Posterior vena cava (tissue), 2 donors: ENCODE measurements at places on chromosomes 12 and 14.

- DNase-seq, result peak; percentile 93
These were observed 25.6 kb upstream of the MAP1LC3B2 start for GRCh38 chr12:116533343-116534251.

GRCh38 chr14:74401504-74402241 lies 24.3 kb downstream of the SYNDIG1L start:
- DNase-seq, result peak; percentile 63

DNA sequence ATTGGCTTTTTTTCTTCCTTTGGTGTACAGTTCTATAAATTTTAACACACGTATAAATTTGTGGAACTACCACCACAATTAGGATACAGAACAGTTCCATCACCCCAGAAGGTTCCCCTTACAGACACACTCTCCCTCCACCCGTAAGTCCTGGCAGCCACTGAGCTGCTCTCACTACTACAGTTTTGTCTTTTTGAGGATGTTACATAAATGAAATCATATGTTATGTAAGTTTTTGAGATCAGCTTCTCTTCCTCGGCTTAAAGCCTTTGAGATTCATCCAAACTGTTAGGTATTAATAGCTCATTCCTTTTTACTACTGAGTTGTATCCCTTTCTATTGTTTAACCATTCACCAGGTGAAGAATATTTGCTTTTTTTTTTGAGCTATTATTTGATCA lies 74.3 kb upstream of the SLC24A4 start:
- no peak for DNase-seq

DNA sequence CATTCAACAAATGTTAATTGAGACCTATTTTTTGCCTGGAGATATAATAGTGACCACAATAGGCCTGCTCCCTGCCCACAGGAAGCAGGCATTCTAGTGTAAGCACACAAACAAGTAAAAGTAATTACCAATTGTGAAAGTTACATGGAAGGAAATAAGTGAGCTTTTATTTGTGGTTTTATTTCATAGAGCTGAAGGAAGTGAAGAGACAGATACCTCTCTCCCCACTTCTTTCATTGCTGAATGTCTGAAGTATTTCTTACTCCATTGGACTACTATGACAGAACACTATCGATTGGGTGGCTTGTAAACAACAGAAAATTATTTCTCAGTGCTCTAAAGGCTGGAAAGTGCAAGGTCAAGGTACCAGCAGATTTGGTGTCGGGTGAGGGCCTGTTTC lies 183.5 kb downstream of the PRKCH start:
- no peak for DNase-seq

- no peak for DNase-seq
These were observed 65.1 kb downstream of the SIX6 start for GRCh38 chr14:60573943-60574495.

DNA sequence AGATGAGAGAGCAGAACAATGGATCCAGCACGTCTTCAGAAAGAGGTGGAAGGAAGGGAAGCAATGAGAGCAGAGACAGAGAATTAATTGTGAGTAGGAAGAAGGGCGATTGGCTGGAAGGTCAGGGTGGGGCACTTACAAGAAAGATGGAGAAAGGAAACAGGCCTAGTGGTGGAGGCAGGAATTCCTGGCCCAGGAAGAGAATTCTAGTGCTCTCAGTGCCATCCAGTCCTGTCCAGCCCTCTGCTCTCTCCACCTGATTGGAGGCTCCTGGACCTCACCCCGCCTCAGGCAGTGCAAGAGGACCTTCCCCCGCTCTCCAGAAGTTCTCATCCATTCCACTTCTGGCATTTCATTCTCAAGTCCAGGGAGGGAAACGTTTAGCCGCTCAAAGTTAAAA lies 43.0 kb downstream of the NGB start:
- no peak for DNase-seq

GRCh38 chr12:10283027-10283426 lies 24.6 kb upstream of the KLRD1 start:
- no peak for DNase-seq

- no peak for DNase-seq
These were observed 687 bp downstream of the IFFO1 start for GRCh38 chr12:6555018-6555691.

DNA sequence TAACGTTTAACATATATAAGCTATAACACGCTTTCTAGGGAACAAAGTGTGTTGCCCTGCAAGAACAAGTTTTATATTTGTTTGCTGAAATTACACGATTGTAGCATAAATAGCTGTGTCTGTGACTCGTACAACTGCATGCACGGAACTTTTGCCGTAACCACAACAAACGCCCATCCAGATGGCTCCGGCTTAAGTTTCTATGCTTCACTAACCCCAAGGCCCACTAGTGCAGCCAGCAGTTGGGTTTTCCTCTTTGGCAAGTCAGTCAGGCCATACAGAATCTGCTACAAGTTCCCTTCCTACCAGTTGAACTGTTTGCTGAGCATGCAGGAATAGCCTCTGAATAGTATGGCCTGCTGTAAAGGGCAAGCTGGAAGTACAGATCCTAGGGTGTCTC lies 12.1 kb downstream of the CSRP2 start:
- no peak for DNase-seq

- DNase-seq, result no peak
These were observed 3.6 kb upstream of the WSB2 start for GRCh38 chr12:118064608-118065007.

GRCh38 chr14:51869411-51870100 lies 9.1 kb downstream of the GNG2 start:
- DNase-seq, result no peak

DNA sequence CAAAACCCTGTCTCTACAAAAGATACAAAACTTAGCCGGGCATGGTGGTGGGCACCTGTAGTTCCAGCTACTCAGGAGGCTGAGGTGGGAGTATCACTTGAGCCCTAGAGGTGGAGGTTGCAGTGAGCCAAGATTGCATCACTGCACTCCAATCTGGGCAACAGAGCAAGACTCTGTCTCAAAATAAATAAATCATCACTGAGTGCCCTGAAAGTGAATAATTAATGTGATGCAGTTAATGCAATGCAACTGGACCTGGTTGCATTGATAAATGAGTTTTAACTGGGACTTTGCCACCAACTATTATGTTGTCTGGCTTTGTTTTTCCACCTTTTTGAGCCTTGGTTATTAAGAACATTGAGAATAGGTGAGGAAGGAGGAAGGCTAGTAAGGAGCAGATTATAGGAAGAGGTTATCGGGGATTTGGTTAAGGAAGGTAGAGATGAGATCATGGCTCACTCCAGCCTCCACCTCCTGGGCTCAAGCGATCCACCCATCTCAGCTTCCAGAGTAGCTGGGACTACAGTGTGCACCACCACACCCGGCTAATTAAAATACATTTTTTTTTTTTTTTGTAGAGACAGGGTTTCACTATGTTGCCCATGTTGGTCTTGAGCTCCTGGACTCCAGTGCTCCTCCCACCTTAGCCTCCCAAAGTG lies 8.0 kb downstream of the BORCS5 start:
- no peak for DNase-seq

GRCh38 chr12:9051158-9051550 lies 61.8 kb downstream of the KLRG1 start:
- no peak for DNase-seq

DNA sequence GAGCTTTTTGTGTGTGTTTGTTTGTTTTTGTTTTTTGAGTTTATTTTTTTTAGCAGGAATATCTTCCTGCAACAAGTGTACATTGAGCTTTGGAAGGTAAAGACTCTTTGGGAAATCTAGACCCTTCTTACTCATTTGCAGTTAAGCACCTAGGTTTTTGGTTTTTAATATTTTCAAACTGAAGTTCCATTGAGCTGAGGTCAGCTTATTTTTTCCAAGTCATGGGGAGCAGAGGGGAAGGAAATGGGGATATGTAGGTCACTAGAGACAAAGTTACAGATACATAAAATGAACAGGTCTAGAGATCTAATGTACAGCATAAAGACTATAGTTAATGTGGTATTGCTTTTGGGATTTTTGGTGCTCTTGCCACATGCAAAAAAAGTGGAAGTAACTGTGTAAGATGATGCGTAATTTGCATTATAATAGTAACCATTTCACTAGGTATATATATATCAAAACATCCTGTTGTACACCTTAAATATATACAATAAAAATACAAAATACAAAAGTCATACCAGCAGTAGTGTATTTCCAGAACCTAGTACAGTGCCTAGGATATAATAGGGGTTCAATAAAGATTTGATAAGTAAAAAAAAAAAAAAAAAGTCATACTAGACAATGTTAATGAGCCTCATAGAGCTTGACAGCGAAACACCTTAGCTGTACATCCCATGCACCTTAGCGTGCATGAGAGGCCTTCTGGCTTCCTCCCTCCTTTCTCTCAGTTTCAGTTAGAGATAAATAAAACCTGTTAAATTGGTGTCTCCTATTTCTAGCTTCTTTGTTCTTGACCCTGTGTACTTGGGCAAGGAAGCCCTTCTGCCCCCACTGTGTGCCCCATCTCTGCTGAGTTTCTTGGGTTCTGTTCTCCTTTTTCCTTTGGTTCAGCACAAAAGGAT lies 22.7 kb downstream of the CGRRF1 start:
- no peak for DNase-seq

- DNase-seq, result no peak
These were observed 98.2 kb downstream of the C12orf42 start for GRCh38 chr12:103397536-103397935.

DNA sequence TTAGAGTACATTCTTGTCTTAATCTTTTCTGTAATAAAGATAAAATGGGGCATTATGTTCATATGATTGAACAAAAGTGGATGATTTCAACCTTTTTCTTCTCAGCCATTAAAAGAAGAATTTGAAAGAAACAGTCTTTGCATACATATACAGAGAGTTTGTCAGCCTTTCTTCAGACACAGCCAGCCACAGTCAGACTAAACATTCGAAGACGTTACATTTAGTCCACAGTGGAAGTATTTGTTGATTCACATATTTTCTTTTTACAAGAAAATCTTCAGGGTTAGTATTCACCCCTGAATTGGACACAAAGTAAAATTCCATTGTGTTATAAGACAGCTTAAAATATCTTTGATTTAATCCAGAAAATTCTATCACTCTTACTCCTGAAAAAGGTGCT lies 36.2 kb downstream of the ETV6 start:
- no peak for DNase-seq

DNA sequence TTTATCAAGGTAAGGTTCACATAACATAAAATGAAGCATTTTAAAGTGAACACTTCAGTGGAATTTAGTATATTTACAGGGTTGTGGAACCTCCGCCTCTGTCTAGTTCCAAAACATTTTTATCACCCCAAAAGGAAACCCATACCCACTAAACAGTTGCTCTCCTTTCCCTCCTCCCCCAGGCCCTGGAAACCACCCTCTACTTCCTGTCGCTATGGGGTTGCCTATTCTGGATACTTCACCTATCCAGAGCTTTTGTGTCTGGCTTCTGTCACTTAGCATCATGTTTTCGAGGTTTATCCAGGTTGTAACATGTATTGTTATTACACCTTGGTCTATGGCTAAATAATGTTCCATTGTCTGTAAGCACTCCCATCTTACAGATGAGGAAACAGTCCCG lies 27.7 kb upstream of the ZFP36L1 start:
- DNase-seq, result no peak

- DNase-seq, result no peak
These were observed 123.0 kb downstream of the CPNE8 start for GRCh38 chr12:38782359-38782758.

DNA sequence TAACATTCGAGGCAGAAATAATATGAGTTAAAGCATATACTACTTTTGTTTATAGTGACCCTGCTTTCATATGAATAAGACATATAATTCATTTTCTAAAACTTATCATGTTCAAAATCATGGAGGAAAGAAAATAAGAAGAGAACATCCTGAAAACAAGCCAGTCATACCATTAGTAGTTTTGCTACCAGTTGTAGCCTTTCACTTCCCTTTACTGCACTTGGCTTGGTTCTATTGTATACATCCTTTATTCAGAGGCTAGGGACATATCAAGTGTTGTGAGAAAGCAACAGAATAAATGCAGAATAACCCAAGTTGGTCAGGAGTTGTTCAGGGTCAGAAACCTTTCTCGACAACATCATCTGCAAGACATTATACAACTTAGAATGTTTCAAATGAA lies 598.7 kb downstream of the SOX5 start:
- DNase-seq, result no peak

DNA sequence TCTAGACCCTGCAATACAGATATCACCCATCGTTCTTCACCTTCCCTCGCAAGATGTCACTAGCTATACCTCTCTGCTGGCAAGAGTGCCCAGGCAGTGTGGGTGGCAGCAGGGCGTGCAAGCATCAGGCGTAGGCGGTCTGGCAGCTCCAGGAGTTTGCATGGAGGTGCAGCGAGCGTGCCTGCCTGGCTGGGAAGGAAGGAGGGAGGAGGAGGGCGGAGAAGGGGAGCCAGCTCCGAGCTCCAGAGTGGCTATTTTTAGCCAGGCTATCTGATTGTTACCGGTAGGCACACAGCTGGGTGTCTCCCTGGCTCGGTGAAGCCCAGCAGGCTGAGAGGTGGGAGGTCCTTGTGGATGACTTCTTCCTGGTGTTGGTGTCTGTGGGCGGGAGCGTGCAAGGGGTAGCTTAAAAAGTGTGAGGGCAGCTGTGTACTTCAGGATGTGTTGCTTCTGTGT lies 6.2 kb downstream of the FOXJ2 start:
- DNase-seq, result no peak

DNA sequence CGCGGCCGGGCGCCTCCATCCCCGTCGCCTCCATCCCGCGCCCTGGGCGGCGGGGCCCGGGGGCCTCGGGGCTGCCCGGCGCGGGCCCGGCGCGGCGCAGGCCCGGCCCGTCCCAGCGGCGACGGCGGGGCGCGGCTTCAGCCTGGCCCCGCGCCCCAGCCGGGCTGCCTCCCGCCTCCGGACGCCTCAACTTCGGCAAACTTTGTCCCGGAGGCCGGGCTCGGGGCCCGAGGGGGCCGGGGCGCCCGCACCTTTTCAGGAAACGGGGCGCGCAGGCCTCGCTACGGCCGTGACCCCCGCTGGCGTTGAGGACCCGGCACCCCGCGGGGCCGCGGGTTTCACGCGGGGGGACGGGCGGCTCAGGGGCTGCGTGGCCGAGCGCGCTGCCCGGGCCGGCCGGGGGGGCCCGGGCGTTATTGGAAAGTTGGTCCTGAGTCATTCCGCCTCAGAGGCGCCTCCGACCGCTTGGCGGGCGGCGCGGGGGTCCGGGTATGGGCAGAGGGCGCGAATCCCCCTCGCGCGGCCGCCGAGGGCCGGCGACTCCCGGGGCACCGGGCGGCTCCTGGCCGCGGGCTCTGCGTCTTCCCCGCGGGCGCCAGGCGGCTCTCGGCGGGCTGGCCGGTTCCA lies 575 bp downstream of the TRAF3 start:
- peak; percentile 83 for DNase-seq
